ENCODE measurements at places on chromosomes 16 and 17. TPM values are rescaled to one million over a fixed set of nuclear protein-coding genes. Genes with fewer than 3 reads are reported as not detected.

GAS2L2 gene
- total RNA-seq, result not detected

DNA sequence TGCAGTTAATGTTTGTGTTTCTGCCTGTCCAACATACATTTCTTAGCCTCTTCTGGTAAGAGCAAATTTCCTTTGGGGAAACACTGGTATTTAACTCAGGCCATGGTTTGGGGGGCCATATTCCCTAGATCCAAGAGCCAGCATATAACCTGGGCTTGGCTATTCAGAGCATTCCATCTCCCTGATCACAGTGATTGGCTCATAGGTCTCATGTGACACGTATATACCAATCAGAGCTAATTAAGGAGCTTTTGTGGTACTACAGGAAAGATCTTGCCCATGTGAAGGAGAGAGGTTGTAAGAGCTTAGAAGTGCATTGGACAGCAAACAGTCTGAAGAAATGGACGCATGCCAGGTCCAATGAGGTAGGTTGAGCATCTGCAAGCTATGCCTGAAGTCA, 33.4 kb upstream of the GPR139 start:
- DNase-seq, result no peak

CA4 gene
- total RNA-seq, result not detected

DNA sequence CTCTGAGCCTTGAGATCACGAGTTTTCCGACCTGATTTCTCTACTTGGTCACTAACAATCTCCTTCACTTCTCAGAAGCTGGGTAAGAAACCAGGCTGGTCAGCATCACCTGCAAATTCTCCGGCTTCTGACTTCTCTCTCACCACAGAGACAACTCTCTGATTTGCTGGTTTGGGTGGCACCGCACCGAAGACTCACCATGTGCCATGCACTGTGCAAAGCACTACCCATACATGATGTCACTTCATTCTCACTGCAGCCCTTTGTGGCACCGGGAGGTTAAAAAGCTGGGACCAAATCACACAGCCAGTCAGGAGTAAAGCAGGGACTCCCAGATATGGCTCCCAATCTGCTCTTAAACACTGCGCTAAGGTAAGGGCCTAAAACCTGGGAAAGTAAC, 647 bp downstream of the VAC14 start:
- no peak for DNase-seq

DNA sequence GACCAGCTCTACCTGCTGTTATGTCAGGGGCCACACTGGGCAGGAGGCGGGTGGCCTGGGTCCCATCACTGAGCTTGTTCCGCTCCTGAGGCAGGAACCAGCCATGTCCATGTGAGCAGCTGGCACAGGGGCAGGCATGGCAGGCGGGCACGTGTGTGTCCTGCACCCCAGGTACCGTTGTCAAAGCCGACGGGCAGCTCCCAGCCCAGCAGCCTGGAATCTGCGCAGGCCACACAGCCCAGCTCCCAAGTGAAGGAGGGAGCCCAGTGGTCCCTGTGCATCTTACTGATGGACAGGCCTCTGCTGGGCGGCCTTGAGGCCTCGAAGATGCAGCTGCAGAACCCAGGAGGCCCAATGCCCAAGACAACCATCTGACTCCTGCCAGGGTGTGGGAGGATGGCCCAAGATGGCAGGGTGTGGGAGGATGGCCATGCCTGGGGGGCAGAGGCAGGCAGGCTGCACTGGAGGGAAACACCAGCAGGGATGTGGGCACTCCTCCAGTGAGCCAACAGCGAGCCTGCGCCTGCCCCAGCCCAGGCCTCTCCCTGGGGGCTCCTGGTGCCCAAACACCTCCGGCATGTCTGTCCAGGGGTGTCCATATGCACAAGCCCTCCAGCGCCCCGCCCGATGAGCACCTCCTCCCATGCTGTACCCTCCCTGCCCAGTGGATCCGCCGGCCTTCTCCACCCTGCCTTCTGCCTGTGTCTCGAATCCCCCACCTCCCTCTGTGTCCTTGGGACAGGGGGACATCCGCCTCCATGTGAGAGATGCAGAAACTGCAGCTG, 12.8 kb downstream of the FAM83G start:
- DNase-seq, result no peak

- no peak for DNase-seq
Measured at GRCh38 chr16:55508271-55508921, 476 bp upstream of the LPCAT2 start.

GRCh38 chr17:47066841-47067682, 88.0 kb upstream of the RPRML start:
- DNase-seq, result peak; percentile 87

DRC7 gene
- total RNA-seq, result not detected

SLC52A1 gene
- total RNA-seq, result not detected

- no peak for DNase-seq
Measured at GRCh38 chr16:22093996-22094395, 1.7 kb downstream of the VWA3A start.

GRCh38 chr17:42279776-42280630, 3.8 kb upstream of the STAT5B start:
- DNase-seq, result no peak

TCF25 gene
- total RNA-seq, result 267 TPM

DNA sequence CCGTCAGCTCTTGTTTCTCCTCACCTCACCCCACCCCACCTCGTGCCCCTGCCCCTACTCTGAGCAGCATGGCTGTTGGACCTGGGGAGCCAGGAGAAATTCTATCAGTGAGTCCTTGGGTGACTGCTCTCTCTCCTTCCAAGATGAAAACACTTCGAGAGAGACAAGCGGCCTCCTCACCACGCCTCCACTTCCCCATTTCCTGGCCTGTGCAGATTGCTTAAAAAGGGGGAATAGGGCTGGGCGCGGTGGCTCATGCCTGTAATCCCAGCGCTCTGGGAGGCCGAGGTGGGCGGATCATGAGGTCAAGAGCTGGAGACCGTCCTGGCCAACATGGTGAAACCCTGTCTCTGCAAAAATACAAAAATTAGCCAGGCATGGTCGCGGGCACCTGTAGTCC, 9.5 kb downstream of the DLX4 start:
- no peak for DNase-seq

DNA sequence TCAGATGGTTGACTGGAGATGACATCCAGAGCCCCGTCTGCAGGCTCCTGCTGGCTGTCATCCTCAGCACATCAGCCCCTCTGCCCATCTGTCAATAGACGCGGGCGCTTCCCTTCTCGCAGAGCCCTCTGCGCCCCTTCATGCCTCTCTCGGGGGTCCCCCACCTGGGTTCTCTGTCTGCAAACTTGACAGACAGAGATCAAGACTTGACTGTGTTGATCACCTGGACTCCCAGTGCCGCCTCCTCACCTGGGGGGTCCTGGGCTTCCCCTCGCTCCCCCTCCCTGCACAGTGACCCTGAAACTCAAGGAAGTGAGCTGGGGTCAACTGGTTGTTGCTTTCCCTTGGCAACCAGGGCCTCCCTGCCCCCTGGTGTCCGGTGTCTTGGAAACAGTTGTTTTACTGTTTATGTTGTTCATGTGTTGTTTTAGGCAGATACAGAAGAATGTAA, 31.9 kb downstream of the RNF213 start:
- no peak for DNase-seq

DNA sequence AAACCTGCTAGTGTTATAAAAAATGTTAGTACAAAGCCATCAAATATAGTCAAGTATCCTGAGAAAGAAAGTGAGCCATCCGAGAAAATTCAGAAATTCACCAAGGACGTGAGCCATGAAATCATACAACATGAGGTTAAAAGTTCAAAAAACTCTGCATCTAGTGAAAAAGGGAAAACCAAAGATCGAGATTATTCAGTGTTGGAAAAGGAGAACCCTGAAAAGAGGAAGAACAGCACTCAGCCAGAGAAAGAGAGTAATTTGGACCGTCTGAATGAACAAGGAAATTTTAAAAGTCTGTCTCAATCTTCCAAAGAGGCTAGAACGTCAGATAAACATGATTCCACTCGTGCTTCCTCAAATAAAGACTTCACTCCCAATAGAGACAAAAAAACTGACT, 31.7 kb downstream of the RBBP6 start:
- DNase-seq, result no peak

KRT28 gene
- total RNA-seq, result not detected

- no peak for DNase-seq
Measured at GRCh38 chr17:45170280-45170930, 8.7 kb downstream of the HEXIM2 start.

GRCh38 chr16:89375021-89375420, 115.3 kb downstream of the ANKRD11 start:
- no peak for DNase-seq

- DNase-seq, result peak; percentile 91
Measured at GRCh38 chr17:46192439-46193150, 634 bp downstream of the KANSL1 start.

WNT9B gene
- not detected for total RNA-seq

ERN2 gene
- total RNA-seq, result not detected

DNA sequence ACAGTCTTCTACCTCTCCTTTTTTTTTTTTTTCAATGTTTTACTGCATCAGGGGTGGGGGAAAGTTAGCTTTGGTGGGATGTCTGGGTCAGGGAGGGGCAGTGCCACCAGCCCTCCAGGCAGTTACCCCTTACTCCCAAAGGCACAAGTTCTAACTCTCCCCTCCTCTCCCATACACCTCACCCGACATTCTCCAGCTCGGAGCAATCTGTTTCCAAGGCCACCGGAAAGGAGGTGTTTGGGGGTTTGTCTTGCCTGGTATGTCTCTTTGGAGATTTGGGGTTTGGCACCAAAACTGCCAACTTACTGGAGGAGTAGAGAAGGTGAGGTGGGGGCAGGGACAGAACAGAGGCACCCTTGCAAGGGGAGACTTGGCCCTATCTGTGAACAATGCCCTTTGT, 4.7 kb downstream of the DLX3 start:
- DNase-seq, result no peak

- DNase-seq, result no peak
Measured at GRCh38 chr17:7576432-7576937, 3.0 kb upstream of the CD68 start.

DNA sequence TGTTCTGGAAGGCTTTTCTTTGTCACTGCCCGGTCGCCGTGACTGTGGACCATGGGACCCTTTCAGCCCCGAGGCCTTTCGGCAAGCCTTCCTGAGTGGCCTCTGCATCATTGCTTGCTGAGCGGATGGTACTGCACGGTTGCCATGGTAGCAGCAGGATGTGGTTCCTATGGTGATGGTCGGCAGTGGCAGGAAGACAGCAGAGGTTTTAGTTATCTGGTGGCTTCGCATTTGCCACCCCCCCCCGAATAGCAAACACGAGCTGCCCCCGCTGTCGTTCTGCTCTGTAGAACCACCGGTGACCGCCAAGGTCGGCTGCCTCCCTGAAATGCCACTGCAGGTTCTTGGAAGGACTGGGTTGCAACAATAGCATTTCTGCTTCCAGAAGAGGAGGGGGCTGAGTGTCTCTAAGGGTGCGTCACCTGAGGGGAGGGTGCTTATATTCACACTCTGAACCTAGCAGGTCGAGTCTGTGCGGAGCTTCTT, 76.6 kb downstream of the CMIP start:
- no peak for DNase-seq

GRCh38 chr17:42321555-42321954, 33.3 kb downstream of the STAT5A start:
- DNase-seq, result no peak

ZG16B gene
- total RNA-seq, result not detected

- no peak for DNase-seq
Measured at GRCh38 chr16:3317315-3317999, 12.2 kb downstream of the ZNF75A start.

DNA sequence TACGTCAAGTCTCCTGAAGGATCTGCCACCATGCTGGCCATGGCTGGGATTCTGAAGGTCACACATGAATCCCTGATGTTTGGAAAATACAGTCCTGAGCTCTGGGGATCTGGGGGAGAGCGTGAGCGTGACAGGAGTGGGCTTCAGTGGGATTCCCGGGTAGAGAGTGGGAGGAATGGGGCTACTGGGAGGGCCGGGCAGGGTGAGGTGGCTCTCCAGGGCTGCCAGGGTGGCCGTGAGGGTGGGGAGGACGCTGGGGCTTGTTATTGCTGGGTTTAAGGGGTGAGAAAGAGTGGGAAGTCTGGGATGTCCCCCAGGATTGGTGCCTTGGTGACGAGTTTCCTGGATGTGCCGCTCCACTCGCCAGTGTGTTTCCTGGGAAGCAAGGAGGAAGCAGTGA, 31.3 kb downstream of the FOXL1 start:
- DNase-seq, result no peak

UMOD gene
- not detected for total RNA-seq

GRCh38 chr16:68265078-68265920, 973 bp downstream of the SLC7A6 start:
- no peak for DNase-seq

GRCh38 chr17:5897275-5897911, 172.8 kb upstream of the WSCD1 start:
- DNase-seq, result peak; percentile 73
